ENCODE measurements at places on chromosomes 2 and 18.

DNA sequence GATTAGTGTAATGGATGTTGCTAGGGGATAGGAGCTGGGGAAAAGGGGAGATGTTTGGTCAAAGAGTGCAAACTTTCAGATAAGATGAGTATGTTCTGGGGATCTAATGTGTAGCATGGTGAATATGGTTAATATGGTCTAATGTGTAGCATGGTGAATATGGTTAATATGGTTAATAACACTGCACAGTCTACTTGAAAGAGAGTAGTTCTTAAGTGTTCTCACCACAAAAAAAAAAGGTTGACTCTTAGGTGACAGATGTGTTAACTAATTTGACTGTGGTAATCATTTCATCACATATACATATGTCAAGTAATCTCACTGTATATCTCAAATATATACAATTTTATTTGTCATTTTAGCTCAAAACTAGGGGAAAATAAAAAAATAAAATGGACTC, 121.3 kb upstream of the CD226 start:
- DNase-seq: no peak

- DNase-seq: peak; percentile 46
Measured at GRCh38 chr2:100554798-100555407, 7.9 kb upstream of the PDCL3 start.

GRCh38 chr18:32907311-32907585, 134.4 kb upstream of the KLHL14 start:
- no peak for DNase-seq

DNA sequence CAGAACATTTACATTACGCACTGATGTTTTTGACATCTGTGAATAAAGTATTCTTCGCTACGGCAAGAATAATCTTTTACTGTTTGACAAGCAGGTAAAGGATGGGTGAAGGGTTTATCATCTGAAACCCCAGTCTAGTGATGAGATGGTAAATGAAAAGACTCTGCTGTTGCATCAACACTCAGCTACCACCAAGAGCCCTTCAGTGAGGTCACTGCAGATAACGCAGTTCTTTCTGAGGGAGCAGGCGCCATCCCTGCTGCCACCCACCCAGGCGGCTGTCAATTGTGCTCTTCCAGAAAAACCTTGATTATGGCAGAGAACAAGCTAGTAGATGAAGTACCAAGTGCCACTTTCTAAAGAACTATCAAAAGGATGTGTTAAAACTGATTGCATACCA, 58.7 kb downstream of the ABCG8 start:
- DNase-seq: no peak

DNA sequence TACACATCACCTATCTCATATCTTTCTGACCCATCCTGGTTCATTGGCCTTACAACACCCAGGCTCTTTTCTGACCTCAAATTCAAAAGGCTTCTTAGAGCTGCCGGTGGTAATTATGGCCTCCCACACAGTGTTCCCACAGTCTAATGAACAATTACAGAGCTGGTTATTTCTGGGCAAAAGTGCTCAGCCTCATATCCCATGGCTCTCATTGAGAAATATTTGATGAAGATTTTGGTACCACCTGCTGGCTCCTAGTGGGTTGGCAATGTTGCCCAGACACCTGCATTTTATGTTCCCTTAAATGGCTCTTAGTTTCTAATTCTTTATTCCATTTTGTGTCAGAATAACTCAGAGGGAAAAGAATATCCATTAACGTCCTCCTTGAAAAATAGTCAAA, 20.1 kb upstream of the SCYGR2 start:
- DNase-seq: no peak

- DNase-seq: no peak
Measured at GRCh38 chr18:55477860-55478581, 110.0 kb downstream of the TCF4 start.

DNA sequence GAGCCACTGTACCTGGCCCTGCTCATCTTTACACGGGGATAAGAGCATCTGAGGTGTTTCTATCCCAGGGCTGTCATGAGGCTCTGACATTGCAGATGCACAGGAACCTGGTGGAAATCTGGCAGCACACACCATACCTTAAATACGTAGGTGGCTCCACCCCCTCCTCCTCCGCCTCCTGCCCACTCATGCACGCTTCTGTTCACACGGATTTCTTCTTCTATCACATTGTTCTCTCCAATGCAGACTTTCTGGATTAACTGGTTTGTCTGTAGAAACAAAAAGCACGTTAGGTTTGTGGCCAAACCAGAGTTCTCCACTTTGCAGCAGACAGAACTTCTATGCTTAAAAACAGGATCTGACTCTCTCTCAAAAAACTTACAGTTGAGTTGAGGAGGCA, 118.2 kb downstream of the CLIP4 start:
- DNase-seq: no peak

- peak; percentile 51 for DNase-seq
Measured at GRCh38 chr2:48114256-48114655, 208.0 kb upstream of the FBXO11 start.

DNA sequence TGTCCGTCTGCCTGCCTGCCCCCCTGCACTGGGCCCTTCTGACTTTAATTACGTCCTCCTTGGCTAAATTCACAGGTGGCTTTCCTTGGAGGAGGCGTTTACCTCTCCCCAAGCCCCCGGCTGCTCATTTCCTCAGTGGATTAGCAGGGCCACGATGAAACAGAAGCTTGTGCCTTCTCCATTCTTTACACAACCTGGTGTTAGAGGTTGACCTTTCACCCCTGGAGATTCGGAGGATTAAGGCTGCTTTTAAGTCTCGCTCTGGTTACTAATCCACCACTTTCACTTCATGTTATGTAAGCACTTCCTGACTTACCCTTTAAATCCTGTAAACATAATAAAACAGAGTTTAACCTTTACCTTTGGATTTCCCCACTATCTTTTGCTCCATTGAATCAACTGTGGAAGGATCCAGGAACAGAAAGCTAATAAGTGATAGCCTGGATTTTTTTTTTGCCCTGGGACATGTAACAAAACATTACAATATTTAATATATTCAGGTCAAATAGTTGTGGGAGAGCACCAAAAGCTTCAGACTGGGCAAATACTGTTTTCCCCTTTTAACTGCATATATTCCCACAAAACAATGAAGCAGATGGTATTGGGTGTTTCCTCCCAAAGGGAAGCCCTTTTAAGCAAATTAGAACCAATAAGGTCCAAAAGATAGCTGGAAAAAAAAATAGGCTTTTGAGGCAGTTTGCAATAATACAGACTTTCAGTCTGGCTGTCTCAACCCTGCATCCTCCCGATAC, 370.2 kb downstream of the EN1 start:
- no peak for DNase-seq

GRCh38 chr2:108229875-108230274, 9.9 kb upstream of the SULT1C3 start:
- DNase-seq: no peak

- DNase-seq: no peak
Measured at GRCh38 chr2:199922856-199923255, 11.8 kb downstream of the C2orf69 start.

- DNase-seq: no peak
Measured at GRCh38 chr18:46331316-46331715, 227.1 kb downstream of the HAUS1 start.

DNA sequence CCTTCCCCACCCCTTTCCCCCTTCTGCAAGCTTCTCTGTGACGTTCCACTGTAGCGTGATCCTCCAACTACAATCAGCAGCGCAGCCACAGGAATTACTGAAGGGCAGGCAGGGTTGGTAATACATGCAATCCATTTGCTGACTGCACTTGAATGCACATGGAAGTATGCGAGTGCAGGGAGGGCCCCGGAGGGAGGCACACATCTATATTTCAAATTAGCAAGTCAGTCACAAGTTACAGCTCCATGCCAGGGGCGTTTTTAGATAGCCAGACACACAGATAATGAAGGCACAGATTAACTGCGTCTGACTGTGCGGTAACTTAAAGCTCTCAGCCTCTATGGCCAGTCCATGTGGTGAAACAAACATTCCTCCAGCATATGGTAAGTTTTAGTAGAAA, 209.2 kb upstream of the GATA6 start:
- DNase-seq: no peak

- DNase-seq: no peak
Measured at GRCh38 chr2:207230261-207231105, 64.7 kb upstream of the KLF7 start.

GRCh38 chr18:12745095-12745795, 42.4 kb downstream of the PSMG2 start:
- no peak for DNase-seq

- DNase-seq: no peak
Measured at GRCh38 chr2:232211743-232212686, 166.5 kb upstream of the ALPP start.

DNA sequence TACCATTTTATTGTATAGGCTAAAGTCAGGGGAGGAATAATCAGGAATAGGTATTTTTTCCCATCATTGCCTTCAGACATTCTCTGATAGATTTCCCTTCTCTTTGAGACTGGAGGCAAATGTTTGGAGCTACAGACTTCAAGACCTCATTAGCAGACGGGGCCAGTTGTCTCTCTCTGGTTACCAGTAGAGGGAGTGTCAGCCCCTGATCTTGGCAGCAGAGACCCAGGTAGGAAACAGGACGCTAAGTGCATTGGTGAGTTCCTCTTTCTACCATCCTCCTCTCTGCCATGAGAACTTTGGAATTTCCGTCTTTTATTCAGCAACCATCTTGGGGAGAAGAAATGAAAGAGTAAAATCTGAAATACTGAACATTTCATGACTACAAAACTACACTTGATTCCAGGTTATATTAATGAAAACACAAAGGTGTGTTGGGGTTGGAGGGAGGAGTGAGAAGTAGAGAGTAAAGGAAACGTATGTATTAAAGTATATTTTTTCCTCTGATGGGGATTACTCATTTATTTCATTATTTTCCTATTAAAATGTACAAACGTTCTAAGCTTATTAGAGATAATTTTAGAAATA, 186.2 kb upstream of the GCFC2 start:
- DNase-seq: no peak

- no peak for DNase-seq
Measured at GRCh38 chr18:48405978-48406377, 3.2 kb downstream of the ZBTB7C start.

DNA sequence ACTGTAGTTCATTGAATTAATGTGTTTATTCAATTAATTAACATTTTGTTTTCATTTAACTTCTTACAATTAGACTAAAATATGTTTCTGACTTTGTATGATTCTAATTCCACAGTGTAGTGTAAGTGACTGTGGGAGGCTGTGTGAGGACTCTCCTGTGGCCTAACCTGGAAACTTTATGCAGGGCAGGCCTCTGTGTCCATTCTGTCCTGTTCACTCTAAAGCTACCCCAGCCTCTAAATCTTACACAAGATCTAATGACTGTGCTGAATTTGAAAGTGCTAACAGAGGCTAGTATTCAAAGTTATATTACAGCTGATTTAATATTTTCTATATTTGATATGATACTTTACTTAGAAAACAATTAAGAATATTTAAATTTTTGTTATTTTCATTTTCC, 270.5 kb upstream of the CDH19 start:
- no peak for DNase-seq

DNA sequence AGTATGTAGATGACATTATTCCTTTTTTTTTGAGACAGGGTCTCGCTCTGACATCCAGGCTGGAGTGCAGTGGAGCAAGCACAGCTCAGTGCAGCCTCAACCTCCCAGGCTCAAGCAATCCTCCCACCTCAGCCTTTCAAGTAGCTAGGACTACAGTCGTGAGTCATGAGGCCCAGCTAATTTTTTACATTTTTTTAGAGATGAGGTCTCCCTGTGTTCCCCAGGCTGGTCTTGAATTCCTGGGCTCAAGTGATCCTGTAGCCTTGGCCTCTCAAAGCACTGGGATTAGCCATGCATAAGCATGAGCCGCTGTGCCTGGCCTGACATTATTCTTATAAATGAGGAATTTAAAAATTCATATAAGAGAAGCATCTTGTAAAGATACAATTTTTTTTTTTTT, 86.9 kb downstream of the FAM117B start:
- no peak for DNase-seq

All from stimulated activated CD4-positive, alpha-beta T cell treated with anti-CD3 and anti-CD28 coated beads, Interleukin-2, amount 100 ng/mL, for 24 hours (primary cell).